ENCODE measurements at places on chromosomes 3 and 15. TPM values are rescaled to one million over a fixed set of nuclear protein-coding genes. Genes with fewer than 3 reads are reported as not detected.

The ADAMTS17 gene
- 0.29 TPM for polyA plus RNA-seq

The CASR gene
- polyA plus RNA-seq = not detected

The PHLDB2 gene
- 0.46 TPM for polyA plus RNA-seq

The FSIP1 gene
- not detected for polyA plus RNA-seq

The OXTR gene
- polyA plus RNA-seq = not detected

The CPLX3 gene
- not detected for polyA plus RNA-seq

The TMEM115 gene
- polyA plus RNA-seq = 29.2 TPM

The SLC12A1 gene
- not detected for polyA plus RNA-seq

The FOXB1 gene
- polyA plus RNA-seq = not detected

The UROC1 gene
- 0.07 TPM for polyA plus RNA-seq

The FBXO40 gene
- polyA plus RNA-seq = 0.07 TPM

The ALPK3 gene
- not detected for polyA plus RNA-seq

The SLC51B gene
- polyA plus RNA-seq = not detected

The DPPA2 gene
- not detected for polyA plus RNA-seq
